ENCODE measurements at places on chromosomes 2 and 18.

DNA sequence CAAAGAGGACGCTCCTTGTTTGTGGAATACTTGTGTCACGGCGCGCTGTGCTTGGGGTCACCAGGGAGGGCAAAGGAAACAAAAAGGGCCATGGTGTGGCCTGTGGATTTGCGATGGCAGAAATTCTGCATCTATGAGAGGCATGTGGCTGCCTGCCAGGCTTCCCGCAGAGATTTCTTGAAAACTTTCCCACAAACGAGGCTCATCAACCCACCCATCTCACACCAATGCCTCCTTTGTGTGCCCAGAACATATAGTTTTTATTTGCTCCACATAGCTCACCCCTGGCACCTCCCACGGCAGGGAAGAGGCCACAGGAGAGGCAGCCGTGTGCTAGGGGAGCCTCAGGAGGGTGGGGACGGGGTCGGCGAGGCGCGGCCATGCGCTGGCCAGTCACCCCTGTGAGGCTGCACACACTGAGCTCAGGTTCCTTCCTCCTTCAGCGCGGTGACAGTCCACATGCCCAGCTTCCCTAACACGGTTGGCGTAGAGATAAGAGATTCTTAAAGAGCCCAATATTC lies 100.3 kb downstream of the MBP start:
- no peak for DNase-seq

GRCh38 chr2:71989671-71990070 lies 158.0 kb downstream of the CYP26B1 start:
- DNase-seq = no peak

- no peak for DNase-seq
Observed at GRCh38 chr18:3761266-3761665, 311.3 kb downstream of the TGIF1 start.

DNA sequence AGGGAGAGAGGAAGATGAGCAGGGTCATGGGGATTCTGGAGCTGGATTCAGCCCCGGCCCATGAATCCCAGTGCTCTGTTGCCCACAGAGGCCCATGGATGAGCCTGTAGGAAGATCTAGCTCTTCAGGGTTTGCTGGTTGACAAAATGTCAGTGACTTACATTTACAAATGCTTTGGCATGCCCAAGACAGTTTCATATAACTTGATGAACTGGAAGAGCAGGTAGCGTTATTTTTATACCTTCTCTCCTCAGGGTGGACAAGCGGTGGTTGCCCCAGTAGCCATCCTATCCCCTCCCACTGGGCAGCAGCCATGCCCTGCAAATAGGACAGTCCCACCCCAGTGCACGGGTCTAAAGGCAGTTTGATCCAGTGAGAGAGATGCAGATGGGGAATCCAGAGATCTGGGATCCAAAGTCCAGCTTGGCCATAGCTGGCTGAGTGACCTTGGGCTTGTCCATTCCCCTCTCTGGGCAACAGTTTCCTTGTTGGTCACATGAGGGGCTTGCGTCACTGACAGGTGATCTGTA lies 21.5 kb upstream of the KCNK3 start:
- DNase-seq = no peak

DNA sequence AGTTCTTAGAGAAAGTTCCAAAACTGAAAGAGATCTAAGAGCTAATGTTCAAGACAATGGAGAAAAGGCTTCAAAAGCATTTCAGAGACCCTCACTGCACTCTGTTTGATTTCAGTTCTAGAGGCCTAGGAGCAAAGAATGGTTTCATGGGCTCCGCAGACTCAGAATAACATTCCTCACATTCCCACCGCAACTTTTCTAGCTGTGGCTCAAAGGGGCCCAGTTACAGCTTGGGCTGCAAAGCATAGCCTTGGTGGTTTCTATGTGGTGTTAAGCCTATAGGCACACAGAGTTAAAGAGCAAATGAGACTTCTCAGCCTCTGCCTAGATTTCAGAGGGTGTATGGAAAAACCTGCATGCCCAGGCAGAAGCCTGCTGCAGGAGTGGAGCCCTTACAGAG lies 73.0 kb downstream of the FSIP2 start:
- no peak for DNase-seq

GRCh38 chr18:58247363-58247834 lies 203.4 kb downstream of the NEDD4L start:
- DNase-seq = no peak

DNA sequence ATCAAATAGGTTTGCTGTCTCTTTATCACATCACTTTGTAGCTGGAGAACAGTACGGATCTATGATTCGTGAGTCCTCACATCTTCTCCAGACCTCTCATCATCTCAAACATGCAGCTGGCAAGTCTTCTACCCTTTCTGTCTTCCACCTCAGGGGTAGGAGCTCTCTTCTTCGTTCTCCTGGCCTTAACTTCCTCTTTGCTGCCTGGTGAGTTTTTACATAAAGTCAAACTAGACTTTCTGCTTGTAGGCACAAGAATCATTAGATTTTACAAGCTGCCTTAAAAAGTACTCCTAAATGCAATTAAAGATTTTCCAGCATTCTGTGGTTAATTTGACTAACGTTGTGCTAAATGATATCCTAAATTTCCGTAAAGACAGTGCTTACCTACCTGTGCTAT lies 43.7 kb upstream of the TANK start:
- DNase-seq = no peak

GRCh38 chr2:709138-709765 lies 32.0 kb upstream of the TMEM18 start:
- DNase-seq = no peak
